Gastrocnemius medialis (tissue), 4 donors: ENCODE measurements at places on chromosomes 1 and 21. TPM values are rescaled to one million over a fixed set of nuclear protein-coding genes. Genes with fewer than 3 reads are reported as not detected.
A peak's percentile ranks its signal among the peaks of the same experiment; 100 is the strongest.

- no peaks in the 10 kb centered on the region for H3K27me3 ChIP-seq
- no peak overlapping the region for H3K4me3 ChIP-seq
These were observed 48.4 kb downstream of the B3GALT5 start for GRCh38 chr21:39661121-39661520.

- no peak overlapping the region for H3K27ac ChIP-seq
- H3K27me3 ChIP-seq = no peaks in the 10 kb centered on the region
- no peak for DNase-seq
- H3K4me3 ChIP-seq = no peak overlapping the region
- H3K36me3 ChIP-seq = no peaks in the 10 kb centered on the region
- H3K4me1 ChIP-seq = no peaks in the 10 kb centered on the region
These were observed 39.7 kb upstream of the IFNLR1 start for GRCh38 chr1:24226749-24227148.

GRCh38 chr1:116257836-116258235 is 115.2 kb upstream of the ATP1A1 start:
- no peaks in the 10 kb centered on the region for H3K4me1 ChIP-seq
- no peaks in the 10 kb centered on the region for H3K27me3 ChIP-seq
- no peak for DNase-seq
- H3K27ac ChIP-seq = no peak overlapping the region

DNA sequence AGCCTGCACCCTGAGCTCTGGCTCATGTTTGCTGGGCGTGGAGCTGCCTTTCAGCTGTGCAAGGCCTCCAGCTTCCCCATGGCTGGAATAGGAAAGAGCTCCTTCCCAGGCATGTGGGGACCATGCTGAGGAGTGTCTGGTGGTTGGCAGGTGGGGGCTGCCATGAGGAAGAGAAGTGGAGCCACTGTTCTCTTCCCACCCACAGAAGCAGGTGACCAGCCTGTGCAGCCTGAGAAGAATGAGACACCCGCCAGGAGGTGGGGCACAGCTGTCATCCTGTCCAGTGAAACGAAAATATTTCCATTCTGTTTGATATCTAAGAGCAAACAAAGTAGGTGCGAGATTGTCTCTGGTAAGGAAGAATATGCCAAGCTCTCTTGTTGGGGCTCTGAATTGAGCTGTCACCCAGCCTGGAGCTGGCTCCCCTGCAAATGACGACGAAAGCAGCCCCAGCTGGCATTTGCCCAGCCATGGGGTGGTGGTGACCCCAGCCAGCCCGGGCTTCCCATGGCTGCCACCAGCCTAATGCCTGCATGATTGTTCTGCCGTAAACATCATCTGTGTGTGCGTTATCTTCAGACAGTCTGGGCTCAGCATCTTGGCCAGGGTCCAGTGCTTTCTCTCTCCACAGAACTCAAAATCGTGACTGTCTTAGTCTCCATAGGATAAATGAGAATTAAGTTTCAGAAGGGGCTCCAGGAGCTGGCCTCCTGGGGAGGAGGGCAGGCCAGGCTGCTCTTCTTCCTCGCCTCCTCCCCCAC is 429.8 kb upstream of the VAMP3 start:
- no peaks in the 10 kb centered on the region for H3K36me3 ChIP-seq
- no peak overlapping the region for H3K27ac ChIP-seq
- H3K27me3 ChIP-seq = peaks cover under 1% of the 10 kb centered on the region

DNA sequence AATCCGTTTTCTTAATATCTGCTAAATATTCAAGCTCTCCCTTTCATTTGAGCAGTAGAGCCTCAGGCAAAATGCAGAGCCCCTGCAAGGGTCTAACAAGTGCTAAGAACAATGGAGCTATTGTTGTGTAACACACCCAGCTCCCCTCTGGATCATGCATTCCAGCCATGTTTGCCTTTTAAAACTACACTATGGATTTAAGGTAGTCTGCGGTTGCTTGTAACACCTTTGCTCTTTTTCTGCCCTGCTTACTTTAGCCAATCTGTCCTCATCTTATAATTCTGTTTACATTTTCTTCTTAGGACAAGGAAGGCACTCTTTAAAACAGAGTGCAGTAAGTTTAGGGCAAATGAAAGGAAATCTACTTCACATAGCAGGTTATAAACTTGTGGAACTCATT is 60.0 kb upstream of the C1orf105 start:
- no peak overlapping the region for H3K4me3 ChIP-seq
- H3K27me3 ChIP-seq = no peaks in the 10 kb centered on the region
- no peak overlapping the region for H3K27ac ChIP-seq
- DNase-seq = no peak
- H3K4me1 ChIP-seq = peaks cover 14% of the 10 kb centered on the region

- no peak overlapping the region for H3K4me3 ChIP-seq
- H3K36me3 ChIP-seq = no peaks in the 10 kb centered on the region
- no peaks in the 10 kb centered on the region for H3K27me3 ChIP-seq
- H3K27ac ChIP-seq = no peak overlapping the region
These were observed 6.0 kb downstream of the TENT5B start for GRCh38 chr1:27006683-27007082.

DNA sequence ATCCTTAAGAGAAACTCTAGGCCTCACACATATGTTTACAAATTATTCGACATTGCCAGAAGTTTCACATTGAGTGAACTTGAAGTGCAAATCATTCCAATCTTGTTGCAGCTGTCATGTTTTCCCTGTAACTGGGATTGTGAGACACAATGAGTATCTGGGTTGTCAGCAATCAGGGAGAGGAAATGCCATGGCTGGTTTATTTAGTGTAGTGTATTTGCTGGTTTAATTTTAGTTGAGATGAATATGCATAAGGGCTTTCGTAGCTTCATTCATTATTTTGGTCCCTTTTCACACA is 54.2 kb upstream of the USP1 start:
- no peak overlapping the region for H3K4me3 ChIP-seq
- DNase-seq = no peak
- no peaks in the 10 kb centered on the region for H3K4me1 ChIP-seq
- H3K36me3 ChIP-seq = no peaks in the 10 kb centered on the region

DNA sequence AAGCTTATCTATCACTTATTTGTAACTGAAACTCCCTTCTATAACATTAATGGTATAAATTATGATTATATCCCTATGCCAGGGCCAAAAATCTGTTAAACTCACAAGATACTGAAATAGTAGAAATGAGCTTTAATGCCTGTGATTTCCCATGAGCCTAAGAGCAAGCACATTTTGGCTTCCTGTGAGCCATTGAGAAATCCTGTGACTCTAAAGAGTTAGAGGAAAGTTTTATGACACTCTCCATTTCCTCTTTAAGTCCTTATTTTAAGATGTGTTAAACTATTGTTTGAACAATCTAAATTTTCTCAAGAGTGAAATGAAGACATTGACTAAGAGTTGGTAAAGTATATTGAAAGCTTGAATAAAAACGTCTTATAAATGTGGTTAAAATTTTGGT is 45.6 kb downstream of the SUCO start:
- no peak overlapping the region for H3K27ac ChIP-seq
- H3K27me3 ChIP-seq = no peaks in the 10 kb centered on the region
- H3K4me1 ChIP-seq = no peaks in the 10 kb centered on the region
- H3K36me3 ChIP-seq = peaks cover 36% of the 10 kb centered on the region
- no peak overlapping the region for H3K4me3 ChIP-seq

Gene SH2D1B
- total RNA-seq = 5.5 TPM

- H3K36me3 ChIP-seq = no peaks in the 10 kb centered on the region
- no peaks in the 10 kb centered on the region for H3K27me3 ChIP-seq
- peaks cover 14% of the 10 kb centered on the region for H3K4me1 ChIP-seq
- DNase-seq = no peak
- peak overlapping the region; percentile 88 for H3K4me3 ChIP-seq
- peak overlapping the region; percentile 94 for H3K27ac ChIP-seq
These were observed 1.3 kb upstream of the LYST start for GRCh38 chr1:235867903-235868469.

DNA sequence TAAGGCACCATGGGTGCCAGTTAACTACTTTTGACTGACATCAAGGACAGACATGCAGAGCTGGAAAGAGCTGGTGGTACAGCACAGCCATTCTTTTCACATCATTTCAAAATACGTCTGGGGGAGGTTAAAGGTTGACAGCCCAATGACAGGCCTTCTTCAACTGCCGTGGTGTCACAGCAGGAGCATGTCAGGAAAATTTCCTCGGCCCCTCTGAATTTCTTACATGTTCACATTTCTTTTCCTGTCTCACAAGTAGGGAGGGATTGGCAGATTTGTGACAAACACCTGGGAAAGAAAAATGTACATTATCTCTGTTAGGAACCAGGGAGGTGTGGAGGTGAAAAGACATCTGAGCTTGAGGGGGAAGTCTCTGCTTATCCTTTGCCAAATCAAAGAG is 279.1 kb downstream of the SPATA17 start:
- no peaks in the 10 kb centered on the region for H3K27me3 ChIP-seq
- H3K36me3 ChIP-seq = no peaks in the 10 kb centered on the region
- DNase-seq = no peak
- H3K4me1 ChIP-seq = no peaks in the 10 kb centered on the region

DNA sequence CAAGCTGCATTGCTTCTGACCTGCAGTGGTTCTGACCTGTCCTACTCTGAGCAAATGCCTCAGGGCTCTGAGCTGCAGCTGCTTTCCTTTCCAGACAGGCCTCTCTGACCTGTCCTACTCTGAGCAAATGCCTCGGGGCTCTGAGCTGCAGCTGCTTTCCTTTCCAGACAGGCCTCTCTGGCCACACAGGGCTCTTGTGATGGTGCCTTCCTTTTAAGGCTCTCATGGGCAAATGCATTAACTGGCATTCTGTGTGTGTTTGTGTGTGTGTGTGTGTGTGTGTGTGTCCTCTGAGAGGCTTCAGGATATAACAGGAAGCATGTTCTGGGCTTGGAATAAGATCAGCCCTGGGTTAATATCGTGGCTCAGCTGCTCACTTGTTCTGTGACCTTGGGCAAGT is 131.3 kb downstream of the NTPCR start:
- H3K36me3 ChIP-seq = no peaks in the 10 kb centered on the region
- no peak overlapping the region for H3K4me3 ChIP-seq
- no peaks in the 10 kb centered on the region for H3K27me3 ChIP-seq
- DNase-seq = no peak

- no peaks in the 10 kb centered on the region for H3K27me3 ChIP-seq
- no peak for DNase-seq
- H3K4me3 ChIP-seq = no peak overlapping the region
- no peaks in the 10 kb centered on the region for H3K36me3 ChIP-seq
These were observed 264.5 kb downstream of the OLFM3 start for GRCh38 chr1:101732261-101732660.

Gene ADAMTS5
- 9.0 TPM for total RNA-seq
